AG09309 (cell line): ENCODE measurements at places on chromosomes 1 and 21.
A peak's percentile ranks its signal among the peaks of the same experiment; 100 is the strongest.

- DNase-seq: no peak
These were observed 58.8 kb upstream of the ZNF644 start for GRCh38 chr1:91080650-91081049.

DNA sequence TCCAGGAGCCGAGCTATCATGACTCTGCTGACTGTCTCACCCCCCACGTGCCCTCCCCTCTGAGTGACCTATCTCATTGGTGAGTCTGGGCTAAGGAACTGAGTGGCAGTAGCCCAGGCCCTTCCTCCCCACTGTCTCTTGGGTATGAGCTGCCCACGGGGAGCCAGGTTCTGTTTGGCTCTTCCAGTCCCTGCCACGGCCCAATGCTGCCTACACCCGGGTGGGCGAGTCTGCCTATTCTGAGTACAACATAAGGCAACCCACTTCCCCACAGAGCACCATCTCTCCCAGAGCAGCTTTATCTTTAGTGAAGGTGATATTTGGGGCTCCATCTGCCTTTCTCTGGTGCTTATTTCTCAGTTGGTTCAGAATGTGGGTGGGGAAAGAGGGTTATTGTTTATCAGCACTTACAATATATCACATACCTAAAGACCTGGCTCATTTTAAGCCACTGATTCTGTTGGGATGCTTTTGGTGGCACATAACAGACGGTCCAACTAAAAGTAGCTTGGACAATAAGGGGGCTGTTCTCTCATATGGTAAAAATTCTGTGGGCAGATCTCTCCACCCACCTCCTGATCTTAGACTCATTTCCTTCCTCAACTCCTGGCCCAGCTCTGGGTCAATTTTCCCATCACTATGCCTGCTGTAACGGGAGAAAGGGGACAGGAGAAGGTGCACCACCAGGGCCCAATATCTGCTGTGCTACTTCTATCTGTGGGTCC is 27.7 kb upstream of the VWA5B1 start:
- no peak for DNase-seq

GRCh38 chr1:156346636-156347035 is 8.3 kb downstream of the TSACC start:
- DNase-seq: peak; percentile 55

DNA sequence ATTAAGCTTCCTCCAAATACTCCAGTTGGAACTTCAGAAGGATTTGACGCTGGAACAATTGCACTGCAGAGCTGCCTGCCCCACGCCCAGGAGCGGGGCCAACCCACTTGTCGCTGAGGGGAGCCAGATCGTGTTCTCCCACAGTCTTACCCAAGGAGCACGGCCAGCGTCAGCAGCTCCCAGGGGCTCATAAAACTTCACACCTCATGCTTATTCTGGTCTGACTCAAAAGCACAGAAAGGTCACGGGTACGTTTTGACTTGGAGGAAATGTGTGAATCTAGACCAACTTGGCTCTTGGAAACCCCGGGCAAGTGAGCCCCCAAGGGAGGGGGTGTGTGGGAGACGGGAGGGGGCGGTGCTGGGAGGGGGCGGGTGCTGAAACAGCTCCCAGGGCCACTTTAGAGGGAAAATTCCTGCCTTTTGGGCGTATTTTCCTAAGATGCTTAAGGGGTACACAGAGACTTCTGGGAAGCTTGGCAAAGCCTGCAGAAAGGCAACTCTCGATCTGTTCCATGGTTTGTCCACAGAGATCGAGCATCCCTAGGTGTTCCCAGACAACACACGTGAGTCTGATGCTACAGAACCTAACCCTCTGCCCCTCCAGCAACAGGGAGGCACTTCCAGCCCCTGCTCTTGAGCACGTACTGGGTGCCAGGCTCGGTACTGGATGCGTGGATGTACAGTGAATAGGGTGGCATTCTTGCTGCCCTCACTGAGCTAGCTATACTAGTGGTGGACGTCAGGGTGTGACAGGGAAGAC is 98.9 kb downstream of the DHRS3 start:
- peak; percentile 73 for DNase-seq

- DNase-seq: peak; percentile 10
These were observed 1.2 kb downstream of the AGPAT3 start for GRCh38 chr21:43866260-43866629.

DNA sequence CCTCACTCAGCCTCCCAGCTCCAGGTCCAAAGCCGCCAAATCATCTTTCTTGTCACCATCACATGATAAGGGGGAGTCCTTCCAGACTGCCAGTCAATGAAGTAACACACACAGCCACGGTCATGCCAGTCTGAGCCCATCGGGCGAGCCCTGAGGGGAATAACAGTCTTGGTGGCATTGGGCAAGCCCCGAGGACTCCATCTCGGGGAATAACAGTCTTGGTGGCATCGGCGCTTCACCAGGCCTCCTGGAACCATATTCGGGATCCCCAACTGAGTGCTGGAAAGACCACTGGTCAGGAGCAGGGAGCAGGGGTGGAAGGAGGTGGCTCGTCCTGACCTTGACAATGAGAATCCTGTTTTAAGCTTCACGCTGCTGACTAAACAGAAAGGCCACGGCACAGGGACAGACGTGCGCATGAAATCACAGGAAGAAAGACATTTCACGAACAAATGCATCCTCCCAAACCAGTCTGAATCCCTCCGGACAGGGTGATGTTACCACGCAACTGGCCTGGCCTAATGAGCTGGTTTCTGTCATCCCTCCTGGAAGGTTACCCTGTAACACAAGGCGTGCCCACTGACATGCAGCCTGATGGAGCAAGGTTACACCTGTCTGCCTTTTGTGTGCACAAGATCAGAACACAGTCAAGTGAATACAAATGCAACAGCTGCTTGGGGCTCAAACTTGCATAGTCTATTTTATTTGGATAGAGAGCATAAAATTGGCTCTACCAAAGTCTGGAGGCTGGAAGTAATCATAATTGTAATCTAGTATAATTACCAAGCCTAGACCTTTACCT is 517.4 kb downstream of the KIF26B start:
- DNase-seq: no peak

GRCh38 chr1:156421939-156422601 is 53.1 kb downstream of the RHBG start:
- DNase-seq: no peak

GRCh38 chr1:24720152-24720551 is 25.1 kb upstream of the CLIC4 start:
- DNase-seq: no peak

DNA sequence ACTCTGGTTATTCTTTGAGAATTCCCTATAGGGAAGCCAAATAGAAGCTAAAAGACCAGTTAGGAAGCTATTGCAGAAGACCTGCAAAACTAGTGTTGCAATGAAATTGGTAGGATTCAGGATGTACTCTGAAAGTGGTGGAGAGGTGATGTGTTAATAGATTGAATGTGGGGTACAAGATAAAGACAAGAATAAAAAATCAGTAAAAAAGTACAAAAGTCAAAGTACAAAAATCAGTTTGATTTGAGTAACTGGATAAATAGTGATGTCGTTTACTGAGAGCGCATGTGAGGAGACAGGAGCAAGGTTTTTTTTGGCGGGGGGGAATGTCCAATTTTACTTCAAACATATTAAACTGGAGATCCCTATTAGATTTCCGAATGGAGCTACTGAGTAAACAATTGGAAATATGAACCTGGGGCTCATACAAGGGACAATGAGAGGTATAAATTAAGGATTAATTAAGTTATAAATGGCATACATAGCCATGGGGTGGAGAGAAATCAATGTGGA is 2.5 kb upstream of the DCAF8 start:
- DNase-seq: no peak

- no peak for DNase-seq
These were observed 2.9 kb upstream of the FCMR start for GRCh38 chr1:206924592-206925105.

- no peak for DNase-seq
These were observed 47.8 kb downstream of the WNT9A start for GRCh38 chr1:227899820-227900449.

- peak; percentile 5 for DNase-seq
These were observed 98.9 kb upstream of the BACE2 start for GRCh38 chr21:41068967-41069642.

GRCh38 chr1:121413821-121414220 is 229.0 kb downstream of the SRGAP2C start:
- DNase-seq: no peak

- DNase-seq: no peak
These were observed 79.2 kb downstream of the SGIP1 start for GRCh38 chr1:66613187-66613586.

GRCh38 chr1:167126317-167126716 is 32.4 kb downstream of the STYXL2 start:
- DNase-seq: no peak

- no peak for DNase-seq
These were observed 29.5 kb downstream of the PIK3R3 start for GRCh38 chr1:46102769-46103476.

GRCh38 chr1:201377611-201378092 is at the start of gene TNNT2:
TNNT2 (minus strand) TSS chr1:201377680; CDS start chr1:201373254, 4,426 bp downstream.
- DNase-seq: no peak

DNA sequence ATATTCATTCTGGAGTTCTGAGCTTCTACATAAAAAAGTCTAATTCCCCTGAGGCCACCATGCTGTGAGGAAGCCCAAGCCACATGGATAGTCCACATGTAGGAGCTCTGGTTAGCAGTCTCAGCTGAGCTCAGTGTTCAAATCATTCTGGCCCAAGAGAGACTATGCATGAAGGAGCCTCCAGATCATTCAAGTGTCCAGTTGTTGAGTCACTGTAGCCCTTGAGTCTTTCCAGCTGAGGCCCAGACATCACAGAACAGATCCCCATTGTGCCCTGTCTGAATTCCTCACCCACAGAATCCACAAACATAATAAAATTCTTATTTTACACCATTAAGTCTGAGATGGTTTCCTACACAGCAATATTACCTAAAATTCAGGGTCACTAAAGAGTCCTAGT is 107.0 kb upstream of the NGF start:
- DNase-seq: no peak

GRCh38 chr21:35703704-35704103 is 356.6 kb downstream of the SETD4 start:
- DNase-seq: no peak

- DNase-seq: peak; percentile 87
These were observed 2.6 kb downstream of the TUFT1 start for GRCh38 chr1:151542710-151543129.

- no peak for DNase-seq
These were observed 2.1 kb upstream of the A3GALT2 start for GRCh38 chr1:33322870-33323585.

- DNase-seq: no peak
These were observed 3901.2 kb downstream of the SRGAP2C start for GRCh38 chr1:125085720-125086591.

DNA sequence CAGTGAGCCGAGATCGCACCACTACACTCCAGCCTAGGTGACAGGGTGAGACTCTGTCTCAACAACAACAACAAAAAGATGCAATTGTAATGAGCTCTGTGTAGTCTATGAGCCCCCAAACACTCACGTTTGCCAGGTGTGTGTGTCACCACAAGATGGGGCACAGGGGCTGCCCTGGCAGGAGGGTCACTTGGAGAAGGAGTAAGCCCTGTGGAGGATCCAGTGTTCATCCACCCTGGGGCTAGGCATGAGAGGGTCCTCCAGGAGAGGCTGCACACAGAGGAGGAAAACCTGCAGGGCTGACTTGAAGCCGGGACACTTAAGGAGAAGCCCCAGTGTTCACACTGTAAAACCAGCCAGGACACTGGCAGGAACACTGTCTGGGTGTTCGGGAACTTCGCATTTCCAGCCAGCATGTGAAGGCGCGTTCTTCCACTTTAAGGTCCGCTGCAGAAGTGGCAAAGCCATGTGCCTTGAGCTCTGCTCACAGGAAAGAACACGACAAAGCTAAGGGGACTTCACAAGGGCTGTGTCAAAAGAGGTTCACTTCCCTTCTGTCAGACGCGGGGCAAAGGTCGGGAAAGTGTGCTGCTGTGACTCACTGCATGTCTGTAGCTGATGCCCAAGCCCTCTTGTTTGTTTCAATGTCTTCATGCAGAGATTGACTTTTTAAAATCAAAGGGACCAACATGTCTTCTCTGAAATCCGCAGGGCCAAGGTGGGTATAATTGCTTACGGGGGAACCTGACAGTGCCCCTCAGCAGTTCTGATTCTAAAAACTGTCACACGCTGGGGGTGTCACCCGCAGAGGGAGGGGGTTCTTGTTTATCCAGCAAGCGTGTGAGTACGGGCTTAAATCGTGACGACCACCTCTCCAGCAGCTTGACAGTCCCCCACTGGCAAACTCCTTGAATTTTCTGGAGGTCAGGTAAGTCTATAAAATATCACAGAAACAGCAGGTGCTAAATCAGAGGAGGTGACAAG is 102.8 kb downstream of the RIPK4 start:
- DNase-seq: no peak

DNA sequence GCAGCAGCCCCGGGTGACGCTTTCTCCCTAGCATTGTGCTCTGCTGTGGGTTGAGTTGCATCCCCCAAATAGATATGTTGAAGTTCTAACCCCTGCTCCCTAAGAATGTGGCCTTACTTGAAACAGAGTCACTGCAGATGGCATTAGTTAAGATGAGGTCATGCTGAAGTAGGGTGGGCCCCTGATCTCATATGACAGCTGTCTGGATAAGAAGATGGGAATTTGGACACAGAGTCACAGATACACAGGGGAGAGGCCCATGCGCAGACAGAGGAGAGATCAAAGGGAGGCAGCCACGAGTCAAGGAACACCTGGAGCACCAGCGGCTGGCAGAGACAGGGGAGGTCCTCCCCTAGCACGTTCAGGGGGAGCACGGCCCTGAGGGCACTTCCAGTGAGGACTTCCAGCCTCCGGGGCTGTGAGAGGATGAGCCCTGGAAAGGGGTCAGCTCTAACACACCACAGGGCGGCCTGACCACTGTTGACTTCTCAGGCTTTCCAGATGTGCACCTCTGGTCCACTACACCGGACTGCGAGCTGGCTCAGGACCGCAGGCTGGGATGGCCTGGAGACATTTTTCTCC is 46.4 kb downstream of the ABCG1 start:
- no peak for DNase-seq

DNA sequence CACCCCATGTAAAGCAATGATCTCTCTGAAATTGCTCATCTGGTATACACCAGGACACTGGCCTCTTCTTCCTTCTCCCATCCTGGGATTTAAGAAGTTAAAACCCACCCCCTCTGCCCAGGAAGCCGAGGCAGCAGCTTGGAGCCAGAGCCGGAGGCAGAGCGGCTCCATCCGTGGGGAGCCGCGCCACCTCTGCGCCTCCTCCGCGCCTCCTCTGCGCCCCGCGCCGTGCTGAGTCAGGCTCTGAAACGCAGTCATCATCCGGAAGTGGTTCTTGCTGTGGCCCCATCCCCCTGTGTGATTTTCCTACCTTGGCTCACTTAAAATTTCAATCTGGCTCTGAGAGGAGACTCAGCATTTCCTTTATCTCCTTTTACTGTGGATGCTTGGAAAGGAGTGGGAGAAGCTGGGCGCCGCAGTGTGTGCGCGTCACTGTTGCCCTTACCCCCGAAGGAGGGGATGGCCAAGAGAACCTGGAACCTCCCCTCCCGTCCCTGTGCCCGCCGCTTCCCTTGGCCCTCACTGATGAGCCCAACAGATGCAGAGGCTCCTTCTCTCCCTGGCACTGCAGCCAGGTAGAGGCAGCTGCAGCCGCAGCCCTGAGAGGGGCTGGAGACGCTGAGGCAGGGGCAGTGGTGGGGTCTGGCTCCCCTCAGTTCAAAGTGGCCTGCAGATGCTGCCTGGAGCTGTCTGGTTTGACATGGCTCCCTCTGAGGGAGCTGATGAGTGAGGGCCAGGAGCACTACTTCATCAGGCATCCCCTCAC is 15.3 kb upstream of the NPHP4 start:
- no peak for DNase-seq
